ENCODE measurements at places on chromosomes 12 and 14.
A peak's percentile ranks its signal among the peaks of the same experiment; 100 is the strongest.

GRCh38 chr12:89210277-89210676 is 142.0 kb downstream of the DUSP6 start:
- no peak for DNase-seq

- no peak for DNase-seq
These were observed 158.6 kb upstream of the CCND2 start for GRCh38 chr12:4114986-4115385.

DNA sequence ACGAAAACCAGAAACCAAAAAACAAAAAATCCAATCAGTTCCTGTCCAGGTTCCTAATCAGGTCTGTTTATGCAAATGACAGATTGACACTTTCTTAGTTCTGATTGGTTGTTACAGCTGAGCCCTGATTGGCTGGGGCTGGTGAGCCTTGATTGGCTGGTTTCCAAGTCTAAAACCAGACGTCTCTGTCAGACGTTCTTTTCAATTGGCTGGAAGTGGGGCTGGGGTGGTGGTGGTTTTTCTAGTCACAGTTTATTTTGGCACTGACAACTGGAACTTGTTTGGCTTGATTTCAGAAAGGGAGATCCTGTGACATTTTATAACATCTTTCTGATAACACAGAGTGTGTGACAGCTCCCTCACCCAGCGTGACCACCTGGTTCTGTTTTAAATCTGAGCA is 36.1 kb upstream of the PRICKLE1 start:
- DNase-seq: no peak

- peak; percentile 7 for DNase-seq
These were observed 89.7 kb downstream of the FGD4 start for GRCh38 chr12:32489070-32489469.

DNA sequence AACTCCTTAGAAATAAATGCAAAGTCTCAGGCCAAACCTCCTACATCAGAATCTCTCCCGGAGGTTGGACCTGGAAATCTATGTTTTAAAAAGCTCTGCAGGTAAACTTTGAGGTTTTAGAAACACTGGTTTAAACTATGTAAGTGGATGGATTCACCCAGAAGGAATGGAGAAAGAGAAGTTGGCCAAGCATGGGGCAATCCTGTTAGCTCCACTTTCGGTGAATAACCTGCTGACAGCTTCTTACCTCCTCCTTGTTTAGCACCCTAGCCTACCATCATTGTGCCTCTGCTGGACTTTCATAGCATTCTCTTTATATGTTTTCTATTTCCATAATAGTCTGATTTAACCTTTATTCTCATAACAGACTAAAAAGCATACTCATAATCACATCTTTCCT is 3.0 kb upstream of the ARHGDIB start:
- DNase-seq: no peak

- no peak for DNase-seq
These were observed 502.7 kb downstream of the SOX5 start for GRCh38 chr12:23446746-23447145.

GRCh38 chr12:6367969-6368892 is 7.1 kb downstream of the SCNN1A start:
- no peak for DNase-seq

DNA sequence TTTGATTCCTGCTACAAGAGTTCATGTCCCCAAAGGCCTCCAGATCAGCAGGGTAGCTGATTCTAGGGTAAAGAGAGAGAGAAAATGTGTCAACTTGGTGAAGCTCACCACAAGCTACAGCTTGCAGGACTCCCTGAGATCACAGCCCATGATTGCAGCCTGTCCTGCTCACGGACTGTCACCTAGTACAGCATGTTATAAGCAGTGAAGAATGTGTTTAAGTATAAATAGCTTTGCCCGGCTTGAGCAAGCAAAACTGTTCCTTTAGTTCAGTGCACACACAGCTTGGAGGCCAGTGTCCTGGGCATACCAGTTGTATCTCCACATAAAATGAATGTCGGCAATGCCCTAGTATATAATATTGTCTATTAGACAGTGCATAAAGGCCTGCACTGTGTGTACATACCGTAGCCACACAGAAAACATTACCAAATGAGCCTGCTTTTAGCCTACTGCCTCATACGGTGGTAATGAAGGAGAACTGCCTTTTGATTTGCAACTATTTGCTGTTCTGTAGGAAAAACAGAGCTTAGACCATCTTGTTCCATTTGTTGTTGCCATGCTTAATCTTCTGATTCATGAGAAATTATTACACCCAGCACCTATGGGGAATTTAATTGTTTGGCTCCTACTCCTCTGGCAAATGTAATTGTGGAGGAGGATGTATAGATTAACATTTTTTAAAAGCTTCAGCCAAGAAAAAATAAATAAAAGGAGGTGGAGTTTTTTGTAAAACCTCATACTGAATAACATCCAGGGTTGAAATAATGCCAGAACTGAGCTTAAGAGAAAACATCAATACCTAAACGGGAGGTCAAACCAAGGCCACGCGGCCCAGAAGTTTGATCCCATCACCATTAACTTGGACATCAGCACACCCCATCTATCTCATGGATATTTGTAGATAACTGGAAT is 108.1 kb upstream of the G2E3 start:
- DNase-seq: no peak

GRCh38 chr14:35368583-35369392 is 35.8 kb downstream of the NFKBIA start:
- DNase-seq: no peak

GRCh38 chr12:50986966-50987737 is 34.8 kb downstream of the HIGD1C start:
- peak; percentile 32 for DNase-seq

- no peak for DNase-seq
These were observed 9.0 kb upstream of the EAPP start for GRCh38 chr14:34548472-34548981.

DNA sequence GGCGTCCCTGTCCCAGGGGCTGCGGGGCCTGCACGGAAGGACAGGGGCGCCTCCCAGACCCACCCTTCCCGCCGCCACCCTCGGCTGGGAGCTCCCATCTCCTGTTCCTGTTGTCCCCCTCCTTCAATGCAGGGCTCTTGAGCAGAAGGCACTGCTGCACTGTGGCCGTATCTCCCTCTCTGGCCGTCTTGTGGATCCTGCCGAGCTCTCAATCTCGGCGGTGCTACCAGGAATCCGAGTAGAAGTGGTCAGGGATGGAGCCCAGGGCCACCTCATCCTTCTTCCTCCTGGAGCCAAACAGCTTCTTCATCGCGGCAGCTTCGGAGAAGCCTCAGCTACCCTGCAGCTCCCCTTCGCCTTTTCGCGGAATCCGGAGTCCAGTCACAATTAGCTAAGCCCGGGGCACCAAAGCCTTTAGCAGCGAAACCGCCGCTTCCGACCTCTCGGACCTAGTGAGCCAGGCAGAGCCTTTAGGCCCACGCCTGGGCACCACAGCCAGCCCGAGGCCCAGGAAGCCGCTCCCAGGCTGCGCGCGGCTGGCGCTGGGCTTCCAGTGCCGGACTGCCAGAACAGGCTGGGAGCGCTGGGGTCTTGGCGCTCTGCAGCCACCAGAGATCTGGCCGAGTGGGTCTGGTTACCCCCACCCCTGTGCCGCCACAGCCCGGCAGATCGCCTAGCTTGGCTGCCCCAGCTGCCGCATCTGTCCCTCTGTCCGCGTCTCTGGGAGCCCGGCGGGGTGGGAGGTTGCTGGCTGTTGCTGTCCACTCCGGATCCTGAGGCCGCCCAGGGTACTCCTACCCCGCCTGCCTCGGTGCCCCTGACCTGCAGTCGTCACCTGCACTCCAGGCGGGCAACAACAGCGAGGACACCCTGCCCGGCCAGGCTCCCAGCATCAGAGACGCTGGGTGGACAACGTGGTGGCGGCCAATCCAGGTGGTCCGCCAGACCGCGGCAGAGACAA is 69.1 kb downstream of the ASCL4 start:
- no peak for DNase-seq

- DNase-seq: no peak
These were observed 4.0 kb downstream of the HOXC8 start for GRCh38 chr12:54012631-54013409.

- DNase-seq: no peak
These were observed 26.4 kb downstream of the EID3 start for GRCh38 chr12:104329707-104330532.
